Esophagus squamous epithelium (tissue), 5 donors: ENCODE measurements at places on chromosomes 16 and 17.

- peaks cover 52% of the 10 kb centered on the region for H3K36me3 ChIP-seq
- no peak overlapping the region for H3K27ac ChIP-seq
- H3K4me1 ChIP-seq: peaks cover 24% of the 10 kb centered on the region
- H3K4me3 ChIP-seq: no peak overlapping the region
- DNase-seq: no peak
Measured at GRCh38 chr17:6541886-6542285, 14.5 kb downstream of the PITPNM3 start.

DNA sequence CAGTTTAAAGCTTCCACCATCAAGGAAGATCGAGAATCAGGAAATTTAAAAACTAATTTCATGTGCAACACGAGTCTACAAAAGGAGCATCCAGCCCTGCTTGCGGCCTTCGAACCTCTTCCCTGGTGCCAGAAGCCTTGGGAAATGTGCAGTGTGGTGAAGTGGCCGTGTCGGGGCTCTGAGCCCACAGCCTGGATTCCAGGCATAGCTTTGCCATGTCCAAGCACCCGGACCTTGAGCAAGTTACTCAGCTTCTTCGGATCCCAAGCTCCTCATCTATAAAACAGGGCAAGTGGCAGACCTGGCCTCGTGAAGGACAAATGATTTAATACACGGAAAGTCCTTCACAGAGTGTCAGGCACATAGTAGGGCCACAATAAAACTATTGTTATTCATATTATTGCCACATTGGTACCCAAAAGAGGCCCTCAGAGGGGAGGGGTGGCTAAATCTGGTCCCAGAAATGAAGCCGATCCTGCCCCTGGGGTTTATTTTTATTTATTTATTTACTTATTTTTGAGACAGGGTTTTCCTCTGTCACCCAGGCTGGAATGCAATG lies 34.8 kb downstream of the COTL1 start:
- no peak overlapping the region for H3K4me3 ChIP-seq
- H3K27ac ChIP-seq: no peak overlapping the region
- H3K27me3 ChIP-seq: no peaks in the 10 kb centered on the region
- no peak for DNase-seq
- H3K4me1 ChIP-seq: no peaks in the 10 kb centered on the region
- H3K36me3 ChIP-seq: no peaks in the 10 kb centered on the region

DNA sequence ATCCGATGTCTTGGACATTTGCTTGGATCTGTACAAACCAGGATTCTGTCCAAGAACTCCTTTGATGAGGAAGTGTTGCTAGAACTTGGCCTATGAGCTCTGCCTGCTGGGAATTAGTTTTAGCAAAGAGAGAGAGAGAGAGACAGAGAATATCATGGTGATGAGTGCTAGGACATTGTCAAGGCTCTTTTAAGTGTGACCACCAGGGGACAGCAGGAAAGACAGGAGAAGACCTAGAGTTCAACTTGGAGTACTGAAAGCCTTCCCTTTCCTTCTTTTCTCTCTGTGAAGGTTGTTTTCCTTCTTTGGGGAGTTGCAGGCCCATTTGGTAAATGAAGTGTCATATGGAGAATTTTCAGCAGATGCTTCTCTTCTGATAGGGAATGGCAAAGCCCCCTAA lies 389.2 kb upstream of the HSBP1 start:
- no peaks in the 10 kb centered on the region for H3K27me3 ChIP-seq
- no peaks in the 10 kb centered on the region for H3K36me3 ChIP-seq
- no peaks in the 10 kb centered on the region for H3K4me1 ChIP-seq
- no peak overlapping the region for H3K27ac ChIP-seq
- H3K4me3 ChIP-seq: no peak overlapping the region
- no peak for DNase-seq

DNA sequence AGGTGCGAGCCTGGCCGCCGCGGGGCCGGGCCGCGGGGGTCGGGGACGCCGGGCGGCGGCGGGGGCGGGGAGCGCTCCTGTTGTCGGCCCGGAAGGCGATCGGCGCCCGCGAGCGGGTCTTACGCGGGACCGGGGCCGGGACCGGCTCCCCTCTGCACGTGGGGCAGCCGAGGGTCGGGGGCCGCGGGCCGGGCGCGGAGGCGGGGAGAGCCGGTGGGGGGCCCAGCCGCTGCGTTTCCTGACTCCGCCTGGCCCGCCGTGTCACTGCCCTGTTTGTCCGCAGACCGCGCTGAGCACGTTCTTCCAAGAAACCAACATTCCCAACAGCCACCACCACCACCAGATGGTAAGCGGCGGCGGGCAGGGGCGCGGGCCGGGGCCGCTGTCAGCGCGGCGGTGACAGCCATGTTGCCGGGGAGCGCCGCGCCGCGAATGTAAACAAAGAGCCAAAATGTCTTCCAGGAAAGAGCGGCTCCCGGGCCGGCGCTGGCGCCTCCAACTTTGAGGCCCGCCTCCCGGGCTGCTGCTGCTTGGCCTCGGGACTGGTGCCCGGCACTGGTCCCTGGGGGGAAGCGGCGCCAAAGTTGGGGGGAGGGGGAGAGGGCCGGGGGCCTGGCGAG lies 586 bp downstream of the UBALD2 start:
- H3K27ac ChIP-seq: peak overlapping the region; percentile 98
- no peaks in the 10 kb centered on the region for H3K27me3 ChIP-seq
- no peak for DNase-seq
- peaks cover 9% of the 10 kb centered on the region for H3K36me3 ChIP-seq
- peaks cover 60% of the 10 kb centered on the region for H3K4me1 ChIP-seq
- H3K4me3 ChIP-seq: peak overlapping the region; percentile 89

DNA sequence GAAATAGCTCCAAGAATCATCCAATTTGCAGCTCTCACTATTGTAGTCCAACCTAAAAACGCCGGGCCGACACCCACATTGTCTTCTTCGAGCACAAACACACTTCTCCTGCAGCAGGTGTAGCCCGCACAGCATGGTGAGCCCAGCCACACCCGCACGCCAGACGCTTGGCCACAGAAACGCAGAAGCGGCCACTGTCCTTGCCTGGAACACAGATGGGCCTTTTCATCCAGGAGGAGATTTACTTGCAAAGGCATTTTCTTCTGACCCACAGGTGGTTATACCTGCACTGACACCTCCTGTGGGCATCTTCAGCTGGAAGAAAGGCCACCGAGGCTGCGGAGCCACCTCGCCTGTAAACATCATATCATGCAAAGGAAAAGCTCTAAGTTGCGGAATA lies 98.4 kb downstream of the ADCY9 start:
- no peak overlapping the region for H3K27ac ChIP-seq
- no peak overlapping the region for H3K4me3 ChIP-seq
- no peaks in the 10 kb centered on the region for H3K27me3 ChIP-seq
- no peaks in the 10 kb centered on the region for H3K36me3 ChIP-seq
- no peak for DNase-seq
- peaks cover 57% of the 10 kb centered on the region for H3K4me1 ChIP-seq
